ENCODE measurements at places on chromosomes 11 and 22.
A peak's percentile ranks its signal among the peaks of the same experiment; 100 is the strongest.

- no peak for DNase-seq
These were observed 5.9 kb upstream of the ARL14EP start for GRCh38 chr11:30317030-30317429.

- peak; percentile 28 for DNase-seq
These were observed 89.6 kb downstream of the FANCF start for GRCh38 chr11:22536071-22536470.

GRCh38 chr22:48745842-48746788 lies 1081.6 kb downstream of the BRD1 start:
- no peak for DNase-seq

- peak; percentile 98 for DNase-seq
These were observed 4.0 kb upstream of the FTH1 start for GRCh38 chr11:61971248-61972111.

DNA sequence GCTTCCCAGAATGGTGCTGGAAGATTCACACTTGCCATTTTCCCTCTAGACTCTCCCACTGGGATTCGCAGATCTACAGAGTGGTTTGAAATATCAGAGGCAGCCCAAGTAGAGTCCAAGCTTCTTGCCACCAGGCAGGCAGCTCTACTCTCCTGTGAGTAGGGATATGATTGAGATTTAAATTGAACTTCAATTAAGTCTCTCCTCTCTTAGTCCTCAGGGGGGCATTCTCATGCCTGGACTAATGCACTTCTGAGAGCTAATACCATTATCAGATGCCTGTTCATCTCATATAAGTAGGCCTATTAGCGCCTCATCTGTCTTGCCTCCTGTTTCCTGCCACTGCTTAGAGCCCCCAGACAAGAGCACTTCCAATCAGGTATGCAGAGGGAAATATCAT lies 25.5 kb upstream of the AMPD3 start:
- DNase-seq: no peak

GRCh38 chr11:31529189-31529588 lies 19.6 kb downstream of the ELP4 start:
- DNase-seq: no peak

- DNase-seq: no peak
These were observed 112.1 kb downstream of the PAX6 start for GRCh38 chr11:31699066-31699465.

DNA sequence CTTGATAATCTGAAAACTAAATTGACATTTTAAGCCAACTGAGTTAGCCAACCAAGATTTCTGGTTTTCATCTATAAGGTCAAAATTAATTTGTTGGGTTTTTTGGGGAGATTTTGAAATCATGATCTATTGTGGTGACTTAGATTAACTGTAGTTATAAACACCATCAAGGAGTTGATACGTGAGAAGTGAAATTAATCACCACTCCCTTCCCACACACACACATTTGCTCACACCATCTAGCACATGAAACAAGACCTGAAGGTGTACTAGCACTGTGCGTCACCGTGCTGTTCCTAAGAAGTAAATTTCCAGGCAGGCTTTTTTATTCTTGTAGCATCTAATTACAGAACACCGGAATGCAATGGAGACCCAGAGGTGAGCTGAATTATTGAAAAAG lies 2.1 kb downstream of the OR5B21 start:
- no peak for DNase-seq

DNA sequence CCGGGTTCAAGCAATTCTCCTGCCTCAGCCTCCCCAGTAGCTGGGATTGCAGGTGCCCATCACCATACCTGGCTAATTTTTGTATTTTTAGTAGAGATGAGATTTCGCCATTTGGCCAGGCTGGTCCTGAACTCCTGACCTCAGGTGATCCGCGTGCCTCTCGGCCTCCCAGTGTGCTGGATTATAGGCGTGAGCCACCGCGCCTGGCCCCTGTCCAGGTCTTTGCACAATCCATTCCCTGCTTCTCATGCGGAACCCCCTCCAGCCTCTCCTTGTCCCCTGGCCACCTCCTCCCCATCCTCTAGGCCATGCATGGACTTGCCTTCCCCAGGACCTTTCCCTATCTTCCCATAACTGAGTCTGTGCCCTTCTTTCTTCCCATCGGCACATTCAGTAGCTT lies 8.7 kb downstream of the DPP3 start:
- no peak for DNase-seq

GRCh38 chr11:129277198-129277843 lies 85.2 kb upstream of the ARHGAP32 start:
- peak; percentile 21 for DNase-seq

DNA sequence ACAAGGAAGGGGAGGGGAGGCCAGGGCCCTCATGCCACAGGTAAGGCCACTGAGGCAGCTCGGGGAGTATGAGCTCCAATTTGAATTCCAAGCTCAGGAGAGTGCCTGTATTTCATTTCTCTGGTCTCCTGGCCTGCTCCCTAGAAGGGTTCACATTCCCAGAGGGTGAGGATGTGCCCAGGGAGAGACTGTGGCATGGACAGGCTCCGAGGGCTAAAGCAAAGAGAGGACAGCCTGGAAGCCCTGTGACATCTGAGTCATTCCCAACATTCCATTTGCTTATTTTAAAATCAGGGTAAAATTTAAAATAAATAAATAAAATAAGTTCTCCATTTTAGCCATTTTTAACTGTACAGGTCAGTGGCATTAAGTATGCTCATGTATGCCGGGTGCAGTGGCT lies 18.6 kb upstream of the FOLR1 start:
- DNase-seq: no peak

GRCh38 chr11:96459751-96460150 lies 69.9 kb downstream of the JRKL start:
- no peak for DNase-seq

- DNase-seq: no peak
These were observed 17.0 kb downstream of the NPTXR start for GRCh38 chr22:38826801-38827200.

DNA sequence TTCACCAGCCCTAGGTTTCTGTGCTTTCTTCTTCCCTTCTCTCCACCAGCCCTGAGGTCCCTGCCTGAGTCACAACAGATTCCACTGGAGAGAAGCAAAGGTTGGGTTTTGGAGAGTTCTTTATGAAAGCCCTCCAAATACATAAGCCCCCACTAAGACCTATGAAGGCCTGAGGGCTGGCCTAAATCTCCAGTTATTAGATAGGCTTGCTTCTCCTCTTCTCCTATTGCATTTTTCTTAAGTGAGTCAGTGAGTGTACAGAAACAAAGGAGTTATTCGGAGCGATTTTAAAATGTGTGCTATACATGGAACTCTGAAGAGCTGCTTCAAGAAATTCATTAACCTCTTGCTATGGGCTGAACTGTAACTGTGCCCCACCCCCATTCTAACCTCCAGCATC lies 1057.3 kb downstream of the OPCML start:
- peak; percentile 45 for DNase-seq

- peak; percentile 27 for DNase-seq
These were observed 2120.0 kb upstream of the RAG2 start for GRCh38 chr11:38718049-38718448.

GRCh38 chr11:108221371-108221770 lies 1.1 kb downstream of the NPAT start:
- DNase-seq: no peak

DNA sequence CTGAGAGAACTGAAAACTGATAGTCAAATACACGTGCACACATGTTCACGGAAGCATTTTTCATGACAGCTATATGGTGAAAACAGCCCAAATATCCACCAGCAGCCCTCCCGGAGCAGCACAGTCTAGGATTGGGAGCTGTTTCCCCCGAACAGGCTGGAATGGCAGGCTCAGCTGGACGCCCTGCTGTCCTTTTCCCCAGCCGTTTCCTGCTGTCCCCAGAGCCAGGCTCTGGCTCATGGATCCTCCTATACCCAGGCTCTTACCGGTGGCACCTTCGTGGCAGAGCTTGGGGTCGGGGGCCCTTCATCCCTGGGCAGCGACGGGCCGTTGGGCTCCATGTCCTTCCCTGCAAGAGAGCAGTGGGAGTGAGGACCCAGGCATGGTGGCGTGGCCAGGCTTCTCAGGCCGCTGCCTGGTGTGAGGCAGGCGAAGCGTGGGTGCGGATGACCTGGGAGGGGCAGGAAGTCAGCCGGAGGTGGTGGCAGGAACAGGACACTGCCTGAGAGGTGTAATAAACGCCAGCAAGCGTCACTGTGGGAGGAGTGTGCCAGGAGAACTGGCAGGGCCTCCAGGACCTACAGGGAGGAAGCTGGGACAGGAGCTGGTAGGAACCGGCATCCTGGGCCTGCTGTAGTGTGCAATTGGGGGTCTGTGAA lies 38.8 kb downstream of the OSBPL5 start:
- no peak for DNase-seq

GRCh38 chr11:70873736-70874412 lies 378.5 kb downstream of the SHANK2 start:
- DNase-seq: no peak

- no peak for DNase-seq
These were observed 7.2 kb downstream of the APLP2 start for GRCh38 chr11:130076778-130077481.

DNA sequence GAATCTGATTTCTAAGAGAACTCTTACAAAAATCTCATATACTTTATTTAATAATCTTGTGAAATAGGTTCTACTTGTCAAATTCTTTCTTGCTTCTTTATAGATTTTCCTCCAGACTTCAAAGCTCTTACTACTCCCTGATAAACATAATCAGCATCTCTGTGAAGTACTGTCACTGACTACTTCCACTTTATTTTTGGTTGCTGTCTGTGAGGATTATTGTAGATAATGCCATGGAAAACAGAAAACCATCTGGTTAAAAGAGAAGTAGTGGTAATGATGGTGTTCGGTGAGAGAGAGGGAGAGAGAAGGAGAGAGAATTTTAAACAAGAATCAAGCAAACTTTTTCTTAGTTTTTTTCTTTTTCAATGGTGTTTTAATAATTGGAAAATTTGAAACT lies 152.3 kb downstream of the TMEM135 start:
- no peak for DNase-seq

DNA sequence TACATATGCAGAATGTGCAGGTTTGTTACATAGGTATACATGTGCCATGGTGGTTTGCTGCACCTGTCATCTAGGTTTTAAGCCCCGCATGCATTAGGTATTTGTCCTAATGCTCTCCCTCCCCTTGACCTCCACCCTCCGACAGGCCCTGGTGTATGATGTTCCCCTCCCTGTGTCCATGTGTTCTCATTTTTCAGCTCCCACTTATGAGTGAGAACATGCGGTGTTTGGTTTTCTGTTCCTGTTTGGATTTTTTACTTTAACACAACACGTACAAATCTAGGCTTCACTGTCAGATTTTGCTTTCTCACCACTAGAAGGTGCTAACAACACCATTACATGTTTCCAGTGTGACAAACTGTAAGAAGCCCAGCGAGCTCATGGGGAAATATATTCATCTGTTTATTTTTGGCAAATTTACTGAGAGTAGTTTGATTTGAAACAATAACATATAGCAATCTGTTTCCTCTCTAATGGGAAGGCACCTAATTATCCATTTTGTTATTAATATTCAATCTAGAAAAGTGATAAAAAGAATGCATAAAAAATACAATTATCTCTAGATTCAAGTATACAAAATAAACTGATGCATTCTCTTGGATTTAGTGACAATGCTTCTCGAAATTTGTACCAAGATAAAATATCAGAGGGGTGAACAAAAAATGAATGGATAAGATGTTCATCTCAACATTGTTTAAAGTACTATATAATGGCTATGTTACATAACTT lies 23.2 kb upstream of the BIRC3 start:
- peak; percentile 41 for DNase-seq

DNA sequence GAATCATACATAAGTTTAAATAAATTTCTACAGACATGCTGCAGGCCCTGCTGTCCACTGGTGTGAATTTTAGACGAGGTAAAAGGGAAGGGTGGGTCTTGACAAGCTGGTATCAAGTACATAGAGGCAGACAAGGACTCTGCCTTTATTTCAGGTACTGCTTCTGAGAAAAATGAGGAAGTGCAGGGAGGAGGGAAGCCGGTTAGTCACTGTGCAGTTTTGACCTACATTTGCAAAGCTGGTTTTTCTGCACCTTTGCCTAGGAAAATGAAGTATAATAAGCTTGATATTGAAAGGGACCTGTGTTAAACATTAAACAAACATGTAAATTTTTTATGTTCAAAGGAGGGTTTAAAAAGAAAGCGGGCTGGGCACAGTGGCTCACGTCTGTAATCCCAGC lies 24.6 kb downstream of the TMEM45B start:
- DNase-seq: no peak

DNA sequence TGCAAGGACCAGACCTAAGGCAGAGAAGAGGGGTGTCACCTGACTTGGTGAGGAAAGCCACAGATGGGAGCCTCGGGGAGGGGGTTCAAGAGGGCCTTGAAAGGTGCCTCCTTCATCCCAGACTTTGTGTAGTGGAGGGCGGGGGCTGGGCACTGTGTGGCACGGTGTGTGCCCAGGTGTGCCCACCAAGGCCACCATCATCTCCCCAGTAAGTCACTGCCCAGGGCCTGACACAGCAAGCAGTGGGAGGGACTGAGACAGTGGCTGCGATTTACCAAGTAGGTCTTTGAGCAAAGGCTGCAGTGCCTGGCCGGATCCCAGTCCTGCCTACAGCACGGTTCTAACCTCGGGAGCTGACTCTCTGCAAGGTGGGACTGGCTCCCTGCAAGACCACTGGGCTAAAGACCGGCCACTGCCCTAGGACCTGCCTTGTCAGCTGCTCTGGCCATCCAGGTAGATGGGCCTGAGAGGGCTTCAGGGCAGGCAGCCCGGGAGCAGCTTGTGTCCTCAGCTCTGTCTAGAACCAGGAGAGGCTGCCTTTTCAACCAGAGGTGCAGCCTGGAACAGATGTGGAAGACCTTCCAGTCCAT lies 1.4 kb downstream of the OSM start:
- DNase-seq: no peak

DNA sequence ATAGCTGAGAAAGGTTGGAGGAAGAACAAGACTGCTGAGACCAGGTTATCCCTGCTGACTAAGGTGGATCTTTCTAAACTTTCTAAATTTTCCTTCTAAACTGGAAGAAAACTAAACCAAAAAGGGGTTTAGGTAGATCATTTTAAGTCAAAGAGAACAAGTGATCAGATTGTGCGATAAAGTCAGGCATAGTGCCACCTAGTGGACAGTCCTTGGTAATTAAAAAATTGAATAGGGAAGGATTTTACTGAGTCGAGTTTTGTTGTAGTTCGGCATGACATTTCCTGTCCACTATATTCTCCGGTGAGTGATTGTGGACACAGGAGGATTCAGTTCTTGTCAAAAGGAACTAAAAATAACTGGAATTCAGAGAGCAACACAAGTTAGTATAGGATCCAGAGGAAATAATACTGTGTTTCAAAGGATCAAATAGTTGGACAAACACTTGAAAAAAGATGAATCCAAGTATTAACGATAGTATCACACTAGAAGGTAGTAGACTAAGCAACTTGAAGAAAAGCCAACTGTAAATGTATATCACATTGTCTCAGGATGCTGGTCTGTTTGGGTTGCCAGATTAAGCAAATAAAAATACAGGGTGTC lies 1236.4 kb downstream of the FAM181B start:
- DNase-seq: peak; percentile 52

- no peak for DNase-seq
These were observed 114.1 kb downstream of the FAR1 start for GRCh38 chr11:13782390-13783075.

All from HT1080 (cell line).